ENCODE measurements at places on chromosomes 4 and X.

DNA sequence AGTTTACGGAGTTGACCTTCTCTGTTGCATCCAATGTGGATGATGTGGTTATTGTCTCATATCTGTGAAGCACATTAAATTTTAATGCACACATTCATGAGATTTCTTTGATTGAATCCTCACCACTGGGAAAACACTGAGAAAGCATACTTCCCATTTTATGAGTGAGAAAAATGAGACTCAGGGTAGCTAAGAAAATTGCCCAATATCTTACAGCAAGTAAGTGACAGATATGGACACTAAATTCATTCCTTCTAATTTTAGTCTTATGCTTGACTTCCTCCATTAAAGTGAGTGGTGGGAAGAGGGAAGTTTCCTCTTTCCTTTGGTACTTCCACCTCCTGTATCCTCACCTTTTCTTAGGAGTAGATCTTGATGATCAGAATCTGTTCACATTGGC is 504.8 kb upstream of the BOD1L1 start:
- DNase-seq: no peak

DNA sequence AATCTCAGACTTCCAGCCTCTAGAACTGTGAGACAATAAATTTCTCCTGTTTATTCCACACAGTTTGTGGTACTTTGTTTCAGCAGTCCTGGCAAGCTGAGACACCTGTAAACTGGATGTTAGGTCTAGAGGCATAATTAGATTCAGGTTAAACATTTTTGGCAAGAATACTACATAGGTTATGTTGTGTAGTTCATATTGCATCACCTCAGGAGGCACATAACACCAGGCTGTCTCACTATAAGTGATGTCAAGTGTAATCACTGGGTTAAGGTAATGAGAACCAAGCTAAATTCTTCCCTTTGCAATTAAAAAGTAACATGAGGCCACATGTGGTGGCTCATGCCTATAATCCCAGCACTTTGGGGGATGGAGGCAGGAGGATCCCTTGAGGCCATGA is 214.2 kb downstream of the ZNF674 start:
- DNase-seq: no peak

DNA sequence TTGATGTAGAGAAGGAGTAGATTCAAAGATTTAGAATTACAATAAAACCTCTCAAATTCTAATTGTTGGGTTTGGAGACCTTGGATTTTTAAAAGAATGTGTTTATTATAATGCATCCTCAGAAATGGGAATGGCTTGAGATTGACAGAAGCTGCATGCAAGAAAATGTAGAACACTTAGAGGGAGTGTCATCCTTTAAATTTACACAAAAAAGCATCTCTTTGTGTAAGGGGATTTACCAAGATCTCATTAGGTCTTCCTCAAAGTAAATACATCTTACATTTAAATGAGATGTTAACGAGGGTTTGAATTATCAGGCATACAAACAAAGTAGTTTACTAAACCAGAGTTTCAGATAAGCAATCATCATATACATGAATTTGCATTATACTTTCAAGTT is 615.0 kb downstream of the FAM133A start:
- no peak for DNase-seq

DNA sequence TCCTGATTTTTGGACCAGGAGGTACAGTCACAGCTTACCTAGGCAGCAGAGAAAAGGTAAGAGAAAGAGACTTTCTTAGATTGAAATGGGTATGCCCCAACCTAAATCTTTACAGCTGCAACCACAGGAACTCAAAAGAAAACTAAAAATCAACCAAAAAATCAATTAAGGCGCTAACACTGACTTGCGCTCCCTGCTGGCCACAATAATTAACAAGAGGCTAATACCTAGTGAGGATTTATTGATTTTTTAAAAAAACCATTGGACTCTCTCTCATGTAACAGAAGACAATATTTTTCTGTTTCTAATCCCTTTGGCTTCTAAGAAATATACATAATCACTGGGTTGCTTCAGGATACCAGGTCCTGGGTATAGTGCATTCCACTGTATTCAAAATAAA is 153.9 kb upstream of the TENM3 start:
- no peak for DNase-seq

DNA sequence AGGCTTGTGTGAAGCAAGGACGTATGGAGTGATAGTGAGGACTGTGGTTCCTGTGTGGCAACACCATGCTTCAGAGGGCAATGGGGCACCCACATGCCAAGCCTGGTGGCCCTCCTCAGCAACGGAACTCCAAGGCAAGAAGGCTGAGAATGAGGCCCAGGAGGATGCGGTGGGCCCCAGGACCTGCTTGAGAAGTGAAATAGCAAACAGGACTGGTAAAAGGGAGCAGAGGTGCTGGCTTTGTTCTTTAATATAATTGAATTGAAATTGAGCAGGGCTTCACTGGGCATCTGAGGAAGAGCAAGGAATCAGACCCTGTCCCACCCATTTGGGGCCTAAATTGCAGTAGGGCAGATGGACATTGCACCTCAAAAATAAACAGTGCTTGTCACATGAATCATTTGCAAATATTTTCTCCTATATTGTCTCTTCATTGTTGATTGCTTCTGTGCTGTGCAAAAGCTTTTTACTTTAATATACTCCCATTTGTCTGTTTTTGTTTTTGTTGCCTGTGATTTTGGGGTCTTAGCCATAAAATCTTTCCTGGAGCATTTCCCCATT is 2.3 kb downstream of the TMEM187 start:
- no peak for DNase-seq

DNA sequence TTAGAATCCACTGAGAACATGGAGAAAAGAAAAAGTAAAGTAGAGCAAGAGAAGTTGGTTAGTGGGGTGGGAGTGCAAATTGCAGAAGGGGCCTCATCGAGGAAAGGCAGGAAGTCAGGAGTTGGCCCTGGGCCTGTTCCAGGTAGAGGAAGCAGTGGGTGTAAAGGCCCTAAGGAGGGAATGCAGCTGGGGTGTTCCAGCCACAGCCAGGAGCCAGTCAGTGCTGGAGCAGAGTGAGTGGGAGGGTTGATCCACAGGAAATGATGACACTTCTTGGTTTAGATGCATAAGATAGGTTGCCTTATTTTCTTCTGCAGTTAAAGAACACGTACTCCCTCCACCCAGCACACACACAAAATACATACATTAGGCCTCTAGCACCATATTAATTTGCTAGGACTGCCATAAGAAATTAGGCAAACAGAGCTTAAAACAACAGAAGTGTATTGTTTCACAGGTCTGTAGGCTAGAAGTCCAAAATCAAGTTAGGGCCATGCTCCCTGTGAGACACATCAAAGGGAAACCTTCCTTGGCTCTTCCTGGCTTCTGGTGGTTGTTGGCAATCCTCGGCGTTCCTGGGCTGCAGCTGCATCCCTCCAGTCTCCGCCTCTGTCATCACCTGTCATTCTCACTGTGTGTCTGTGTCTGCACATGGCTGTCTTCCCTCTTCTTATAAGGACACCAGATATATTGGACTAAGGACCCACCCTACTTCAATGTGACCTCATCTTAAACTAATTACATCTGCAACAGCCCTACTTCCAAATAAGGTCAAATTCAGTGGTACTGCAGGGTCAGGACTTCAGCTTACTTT is 205.9 kb downstream of the AASDH start:
- DNase-seq: no peak

- DNase-seq: no peak
Measured at GRCh38 chr4:168847771-168848502, 162.1 kb downstream of the CBR4 start.

- DNase-seq: no peak
Measured at GRCh38 chr4:143539670-143540023, 26.1 kb downstream of the SMARCA5 start.

GRCh38 chr4:144557404-144557803 is 88.6 kb upstream of the HHIP start:
- no peak for DNase-seq

DNA sequence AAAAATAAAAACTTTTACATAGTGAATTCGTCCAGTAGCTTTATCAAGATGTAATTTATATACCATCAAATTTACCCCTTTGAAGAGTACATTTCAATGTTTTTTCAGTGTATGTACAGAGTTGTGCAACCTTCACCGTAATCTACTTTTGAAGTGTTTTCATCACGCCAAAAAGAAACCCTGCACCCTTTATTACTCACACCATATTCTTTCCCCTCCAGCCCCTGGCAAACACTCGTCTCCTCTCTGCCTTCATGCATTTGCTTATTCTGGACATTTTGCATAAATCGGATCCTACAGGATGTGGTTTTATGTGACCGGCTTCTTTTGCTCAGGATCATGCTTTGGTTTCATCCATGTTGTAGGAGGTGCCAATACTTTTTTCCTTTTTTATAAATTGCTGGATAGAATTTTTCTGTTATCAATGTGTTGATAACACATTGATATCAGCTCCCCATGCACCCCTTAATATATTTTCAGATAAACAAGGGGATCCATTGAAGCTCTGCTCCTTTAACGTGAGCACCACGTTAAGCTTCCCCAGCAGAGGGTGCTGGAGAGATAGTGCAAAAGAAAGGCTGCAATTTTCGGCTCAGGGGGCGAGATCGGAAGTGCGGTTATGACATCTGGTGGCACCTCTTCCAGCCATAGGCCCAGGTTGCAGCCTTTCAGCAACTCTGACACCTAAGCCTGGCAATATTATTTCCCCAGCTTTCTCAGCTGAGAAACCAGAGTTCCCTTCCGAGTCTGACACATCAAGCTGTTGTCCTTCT is 100.1 kb upstream of the VCX3B start:
- no peak for DNase-seq

GRCh38 chrX:727738-728621 is 97.4 kb downstream of the SHOX start:
- DNase-seq: no peak

- no peak for DNase-seq
Measured at GRCh38 chr4:138728566-138728965, 287.0 kb upstream of the NOCT start.

GRCh38 chrX:85590638-85591037 is 211.2 kb upstream of the POF1B start:
- no peak for DNase-seq

DNA sequence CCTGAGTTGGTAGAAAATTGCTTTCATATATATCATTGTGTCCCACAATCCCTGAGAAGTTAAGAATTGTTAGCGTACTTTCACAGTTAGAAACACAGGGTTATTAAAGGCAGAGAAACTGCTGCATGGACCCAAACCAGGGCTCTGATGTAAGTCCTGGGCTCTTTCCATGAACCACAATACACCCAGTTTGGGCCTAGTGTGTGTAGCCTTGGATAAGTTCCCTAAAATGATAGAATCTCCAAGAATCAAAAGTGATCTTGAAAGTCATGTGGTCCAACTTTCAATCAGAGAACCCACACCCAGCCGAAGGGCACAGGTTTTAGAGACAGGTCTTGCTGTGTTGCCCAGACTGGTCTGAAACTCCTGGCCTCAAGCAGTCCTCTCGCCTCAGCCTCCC is 257.8 kb upstream of the KLF3 start:
- no peak for DNase-seq

DNA sequence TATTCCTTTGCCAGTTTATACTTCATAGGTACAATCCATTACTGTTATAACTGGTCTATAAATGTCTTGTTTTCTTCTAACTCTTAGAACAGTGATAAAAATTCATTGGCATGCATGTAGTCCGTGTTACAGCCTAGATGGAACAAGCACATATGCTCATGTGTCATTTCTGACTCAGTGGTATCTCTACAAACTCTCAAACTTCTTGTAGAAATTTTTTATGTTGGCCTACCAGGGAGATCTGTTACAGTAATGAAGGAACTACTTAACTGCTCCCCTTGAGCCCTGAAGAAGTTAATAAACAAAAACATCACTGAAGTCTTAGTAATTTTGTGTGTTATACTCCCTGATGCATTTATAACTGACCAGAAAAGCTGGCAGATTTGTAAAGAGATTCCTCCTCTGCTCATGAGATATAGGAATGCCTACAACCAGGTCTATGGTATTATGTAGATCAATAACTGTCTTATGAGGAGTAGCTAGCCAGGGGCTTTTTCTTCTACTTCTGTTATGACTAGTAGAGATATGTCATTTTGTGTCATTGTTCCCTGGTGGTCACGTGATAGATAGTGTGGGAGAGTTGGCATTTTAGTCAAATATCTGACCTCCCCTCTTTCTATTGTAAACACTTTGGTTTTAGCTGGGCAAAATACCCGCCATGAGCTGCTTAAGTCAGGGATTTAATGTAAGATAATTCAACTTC is 53.7 kb upstream of the FAAH2 start:
- DNase-seq: no peak

GRCh38 chrX:54223581-54223980 is 40.5 kb upstream of the FAM120C start:
- DNase-seq: no peak

- no peak for DNase-seq
Measured at GRCh38 chr4:87551361-87551760, 22.2 kb upstream of the SPARCL1 start.

DNA sequence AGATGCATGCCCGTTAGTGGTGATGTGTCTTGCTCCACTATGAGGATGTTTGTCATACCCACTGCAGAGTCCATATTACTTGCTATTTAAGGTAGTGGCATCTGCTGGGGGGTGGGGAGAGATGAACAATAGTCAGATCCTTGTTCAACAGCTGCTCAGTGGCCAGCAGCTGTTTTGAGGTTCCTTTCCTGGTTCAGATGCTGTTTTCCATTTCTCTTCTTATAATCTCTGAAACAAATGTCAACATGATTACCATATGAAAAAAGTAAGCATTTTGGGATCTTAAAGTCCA is 1567.9 kb upstream of the TENM3 start:
- no peak for DNase-seq

DNA sequence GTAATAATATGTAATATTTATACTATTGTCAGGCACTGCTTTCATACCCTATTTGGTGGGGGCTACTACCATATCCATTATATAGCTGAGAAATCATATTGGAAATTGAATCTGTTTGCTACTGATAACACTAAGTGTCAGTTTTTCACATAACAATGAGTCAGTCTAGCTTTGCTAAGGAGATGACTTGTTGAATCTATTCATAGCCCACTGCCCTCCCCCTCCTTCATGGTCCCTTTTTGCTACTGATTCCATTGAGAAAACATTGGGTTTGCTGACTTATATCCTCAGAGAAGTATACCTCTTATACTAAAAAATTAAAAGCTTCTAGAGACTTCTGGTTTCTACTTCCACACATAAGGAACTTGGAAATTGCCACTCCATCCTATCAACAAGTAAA is 1898.4 kb downstream of the STIM2 start:
- no peak for DNase-seq

DNA sequence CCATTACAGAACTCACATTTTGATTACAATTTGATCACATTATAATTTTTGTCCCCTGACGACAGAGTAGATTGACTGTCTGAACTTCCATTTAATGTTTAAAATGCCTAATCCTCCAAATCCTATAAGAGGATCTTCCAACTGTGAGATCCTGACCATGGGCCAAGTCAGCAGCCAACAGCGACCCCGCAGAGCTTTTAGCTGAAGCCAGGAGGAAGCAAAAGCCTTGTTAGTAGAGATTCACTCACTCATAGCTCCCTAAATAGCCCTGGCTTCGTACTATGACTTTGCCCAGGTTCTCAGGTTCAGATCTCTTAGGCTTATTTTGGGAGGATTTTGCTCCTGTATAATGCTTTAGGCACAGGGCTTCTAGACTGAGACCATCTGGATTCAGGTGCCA is 413.1 kb downstream of the NKX6-1 start:
- no peak for DNase-seq

DNA sequence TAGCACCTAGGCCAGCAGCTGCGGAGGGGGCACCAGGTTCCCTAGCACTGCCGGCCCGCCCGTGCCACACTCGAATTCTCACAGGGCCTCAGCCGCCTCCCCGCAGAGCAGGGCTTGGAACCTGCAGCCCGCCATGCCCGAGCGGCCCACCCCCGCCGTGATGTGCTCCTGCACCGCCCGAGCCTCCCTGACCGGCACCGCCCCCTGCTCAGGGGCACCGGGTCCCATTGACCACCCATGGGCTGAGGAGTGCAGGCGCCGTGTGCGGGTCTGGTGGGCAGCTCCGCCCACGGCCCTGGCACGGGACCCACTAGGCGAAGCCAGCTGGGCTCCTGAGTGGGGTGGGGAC is 35.4 kb upstream of the ENPP6 start:
- no peak for DNase-seq
